GM04503 (cell line): ENCODE measurements at places on chromosomes 4 and X.

- DNase-seq: no peak
These were observed 42.3 kb upstream of the PPARGC1A start for GRCh38 chr4:23932186-23932585.

DNA sequence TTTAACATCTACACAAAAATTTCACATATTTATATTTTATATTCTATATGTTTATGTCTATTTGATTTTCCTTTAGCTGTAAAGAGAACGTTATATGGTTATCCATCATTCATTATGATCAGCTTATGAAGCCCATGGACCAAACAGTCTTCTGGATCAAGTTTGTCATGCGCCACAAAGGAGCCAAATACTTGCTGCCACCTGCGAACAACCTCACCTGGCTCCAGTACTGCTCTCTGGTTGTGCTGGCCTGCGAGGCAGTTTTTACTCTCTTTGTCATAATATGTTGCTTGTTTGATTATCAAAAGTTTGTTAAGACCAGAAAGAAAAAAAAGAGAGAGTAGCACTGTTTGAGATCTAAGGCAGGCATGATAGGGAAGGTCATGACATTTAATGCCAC, 38.2 kb downstream of the UGT2B7 start:
- no peak for DNase-seq

DNA sequence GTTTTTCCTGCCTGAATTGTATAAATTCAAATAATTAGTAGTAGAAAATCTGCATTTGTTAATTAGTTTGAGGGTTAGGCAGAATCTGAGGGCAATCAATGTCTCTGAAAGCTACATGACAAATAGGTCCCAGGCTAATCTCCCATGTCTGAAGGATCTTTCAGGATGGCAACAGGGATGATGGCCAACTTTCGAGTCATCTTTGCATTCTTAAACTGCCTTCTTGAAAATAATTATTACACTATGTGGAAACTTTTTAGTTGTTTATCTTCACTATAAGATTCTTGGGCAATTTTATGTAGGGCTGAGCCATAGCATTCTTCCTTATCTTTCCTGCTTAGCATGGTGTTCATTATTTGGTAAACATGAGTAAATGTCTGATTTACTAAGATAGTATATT, 490.3 kb upstream of the EPHA5 start:
- DNase-seq: no peak

- no peak for DNase-seq
These were observed 85.7 kb downstream of the MFAP3L start for GRCh38 chr4:169940460-169940859.

DNA sequence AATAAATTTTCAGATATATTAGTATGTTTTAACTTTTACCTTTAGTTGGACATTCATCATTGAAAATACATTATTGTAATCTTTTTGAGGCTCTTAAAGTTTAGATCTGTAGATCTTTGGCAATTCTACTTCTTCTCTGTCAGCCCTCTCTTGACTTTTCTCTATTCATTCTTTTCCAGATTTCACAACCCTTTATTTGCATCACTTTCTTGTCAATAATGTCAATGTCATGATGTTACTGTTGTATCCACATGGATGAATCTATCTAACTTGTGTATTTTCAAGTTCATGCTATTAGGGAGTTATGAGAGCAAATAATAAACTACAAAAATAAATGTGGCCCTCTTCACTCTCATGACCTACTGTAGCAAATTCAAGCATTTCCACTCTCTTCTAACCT, 23.0 kb upstream of the HPGD start:
- DNase-seq: no peak

GRCh38 chr4:110622841-110623717, at the start of gene PITX2:
TSS of gene PITX2 (minus strand) at chr4:110623077. CDS start at chr4:110622460, 617 bp downstream.
- DNase-seq: peak; percentile 82

GRCh38 chrX:96372313-96373046, 312.2 kb upstream of the DIAPH2 start:
- peak; percentile 14 for DNase-seq

GRCh38 chrX:56762220-56762619, 33.2 kb downstream of the NBDY start:
- DNase-seq: no peak

DNA sequence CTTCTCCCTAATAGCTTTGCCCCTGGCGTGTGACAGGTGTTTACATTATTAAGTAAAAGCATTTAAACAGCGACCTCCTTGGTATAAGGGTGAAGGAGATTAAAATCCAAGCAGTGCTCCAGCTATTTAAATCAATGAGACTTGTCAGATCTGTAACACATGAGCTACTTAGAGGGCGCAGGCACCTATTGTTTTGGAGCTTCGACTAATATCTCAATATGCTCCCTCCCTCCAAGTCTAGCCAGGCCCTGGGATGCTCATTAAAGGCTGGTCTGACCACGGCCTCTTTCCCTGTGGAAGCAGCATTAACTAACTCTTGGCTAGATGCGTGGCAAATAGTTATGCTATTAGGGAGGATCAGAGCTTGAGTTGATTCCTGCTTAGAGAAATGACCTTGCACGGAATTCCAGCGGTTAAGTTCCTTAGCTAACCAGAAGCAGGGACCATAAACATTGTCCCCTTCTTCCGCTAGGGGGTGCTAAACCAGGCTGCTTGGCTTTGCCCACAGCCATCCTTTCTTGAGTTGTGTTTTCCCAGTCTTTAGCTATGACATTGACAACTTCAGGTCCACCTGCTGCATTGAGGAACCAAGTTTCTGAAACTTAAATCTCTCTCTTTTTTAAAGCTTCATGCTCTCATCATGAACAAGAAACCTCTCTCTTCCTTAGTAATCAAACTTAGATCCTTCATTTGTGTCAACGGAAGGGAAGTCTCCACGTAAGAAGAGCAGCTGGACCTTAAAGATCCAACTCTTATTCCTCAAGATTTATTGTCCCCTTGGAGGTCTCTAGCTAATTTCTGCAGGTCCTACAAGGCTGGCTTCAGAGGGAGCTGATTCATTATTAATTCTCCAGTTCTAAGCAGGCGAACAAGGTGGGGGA, 80.7 kb upstream of the IGFBP7 start:
- DNase-seq: no peak

- DNase-seq: no peak
These were observed 76.2 kb downstream of the PARM1 start for GRCh38 chr4:75009138-75009537.

DNA sequence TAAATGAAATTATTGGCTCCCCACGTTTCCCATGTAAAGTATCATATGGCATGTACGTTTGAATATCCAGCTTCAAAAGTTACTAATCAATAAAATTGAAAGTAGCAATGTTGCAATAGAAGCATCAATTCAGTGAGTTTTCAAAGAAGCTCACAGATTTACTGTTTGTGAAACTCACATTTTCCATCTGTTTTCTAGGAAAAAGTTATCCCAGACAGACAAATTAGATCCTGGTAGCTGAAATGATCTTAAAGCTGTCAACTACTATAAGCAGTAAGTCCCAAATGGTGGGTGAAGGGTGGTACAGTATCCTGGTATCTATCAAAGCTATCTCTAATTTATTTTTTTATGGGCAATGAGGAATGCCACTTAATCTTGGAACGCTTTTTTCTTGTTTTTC, 60.7 kb upstream of the MXRA5 start:
- no peak for DNase-seq

- no peak for DNase-seq
These were observed 12.2 kb upstream of the EDA start for GRCh38 chrX:69603566-69604194.

GRCh38 chr4:336099-336892, 1.3 kb upstream of the ZNF141 start:
- DNase-seq: no peak

- no peak for DNase-seq
These were observed 69.0 kb downstream of the STAG2 start for GRCh38 chrX:124030520-124030919.

GRCh38 chr4:80781431-80781830, 249.1 kb upstream of the BMP3 start:
- DNase-seq: no peak

DNA sequence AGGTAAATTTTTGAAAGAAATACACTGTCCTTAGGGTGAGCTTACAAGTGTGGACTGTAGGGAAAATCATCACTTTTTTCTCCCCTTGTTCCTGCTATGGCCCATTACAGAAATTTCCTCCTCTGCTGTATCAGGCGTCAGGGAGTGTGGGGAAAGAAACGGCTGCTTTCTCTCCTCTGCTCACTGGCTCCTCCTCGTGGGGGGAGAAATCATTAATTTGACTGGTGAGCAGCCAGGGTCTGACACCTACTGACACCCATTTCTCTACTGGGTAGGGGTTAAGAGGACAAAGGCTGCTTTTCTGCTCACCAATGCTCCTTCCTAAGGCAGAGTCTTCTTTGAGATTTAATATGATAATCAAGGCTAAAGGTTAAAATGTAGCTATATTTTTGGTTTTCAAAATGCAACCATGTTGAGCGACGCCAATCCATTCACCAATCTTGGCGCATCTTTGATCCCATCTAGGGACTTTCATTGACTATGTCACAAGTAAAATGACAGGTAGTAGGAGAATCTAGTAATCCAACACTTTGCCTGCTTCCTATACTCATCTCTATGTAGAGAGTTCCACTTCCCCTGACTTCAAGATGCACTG, 25.1 kb downstream of the SETD7 start:
- no peak for DNase-seq

DNA sequence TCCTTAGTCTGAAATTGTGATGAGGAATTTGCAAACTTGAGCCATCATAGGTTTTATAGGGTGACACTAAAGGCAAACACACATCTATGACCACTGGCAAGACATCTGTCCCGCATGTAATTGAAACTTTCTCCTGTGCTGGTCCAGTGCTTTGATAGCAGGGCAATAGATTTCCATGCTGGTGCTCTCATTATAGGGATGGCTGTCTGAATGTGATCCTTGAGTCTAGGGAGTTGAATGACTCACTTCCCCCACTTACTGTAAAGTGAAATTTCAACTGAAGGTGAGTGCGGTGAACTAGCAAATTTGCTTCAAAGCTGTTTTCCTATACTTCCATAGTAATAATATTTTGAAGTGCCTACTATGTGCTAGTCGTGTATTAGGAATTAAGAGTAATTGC, 1630.0 kb downstream of the STIM2 start:
- no peak for DNase-seq

DNA sequence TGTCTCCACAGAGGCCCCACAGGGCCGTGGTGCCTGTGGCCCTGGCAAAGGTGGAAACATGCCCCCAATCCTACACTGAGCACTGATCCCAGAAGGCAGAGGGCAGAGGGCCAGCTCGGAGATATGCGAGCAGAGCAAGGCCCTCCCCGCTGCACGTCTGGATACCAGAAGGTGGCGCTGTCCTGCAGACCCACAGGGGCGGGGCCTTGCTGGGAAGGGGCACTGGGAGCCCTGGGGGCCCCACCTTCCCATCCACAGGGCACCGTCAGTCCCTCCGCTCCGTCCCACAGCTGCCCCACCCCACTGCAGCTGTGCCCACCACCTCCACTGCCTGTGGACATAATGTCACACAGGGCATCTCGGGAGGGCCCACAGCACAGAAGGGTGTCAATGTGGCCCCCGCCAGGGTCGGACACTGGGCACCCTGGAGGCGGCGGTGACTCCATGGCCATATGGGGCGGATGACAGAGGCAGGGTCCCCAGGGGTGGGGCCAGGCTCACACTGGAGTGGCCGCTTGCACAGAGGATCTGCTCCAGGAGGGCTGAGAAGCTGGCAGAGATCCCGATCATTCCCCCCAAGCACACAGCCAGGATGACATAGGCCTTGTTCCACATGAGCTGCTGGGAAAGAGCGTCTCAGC, 4.8 kb downstream of the SLC49A3 start:
- DNase-seq: no peak

DNA sequence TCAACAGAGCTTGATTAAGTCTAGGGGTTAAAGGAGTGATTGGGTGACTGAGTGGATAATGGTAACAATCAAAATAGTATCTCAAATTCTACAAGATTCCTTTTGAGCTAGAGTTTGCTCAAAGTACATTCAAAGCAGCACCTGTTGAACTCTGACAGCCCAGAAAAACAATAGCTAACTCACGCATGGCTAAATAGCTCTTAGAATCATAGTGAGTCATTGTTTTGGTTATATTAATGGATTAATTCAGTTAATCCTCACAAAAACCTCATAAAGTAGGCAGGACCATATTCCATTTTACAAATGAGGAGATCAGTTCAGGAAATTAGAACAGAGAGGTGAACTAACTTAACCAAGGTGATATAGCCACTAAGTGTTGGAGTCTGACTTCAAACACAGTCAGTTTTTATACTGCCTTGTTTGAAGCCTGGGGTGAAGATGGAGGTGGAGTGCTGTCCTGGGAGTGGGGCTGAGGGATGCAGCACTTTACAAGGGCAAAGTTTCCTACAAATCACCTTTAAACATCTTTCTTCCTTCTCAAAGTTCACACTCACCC, 35.9 kb upstream of the PPM1K start:
- DNase-seq: no peak

DNA sequence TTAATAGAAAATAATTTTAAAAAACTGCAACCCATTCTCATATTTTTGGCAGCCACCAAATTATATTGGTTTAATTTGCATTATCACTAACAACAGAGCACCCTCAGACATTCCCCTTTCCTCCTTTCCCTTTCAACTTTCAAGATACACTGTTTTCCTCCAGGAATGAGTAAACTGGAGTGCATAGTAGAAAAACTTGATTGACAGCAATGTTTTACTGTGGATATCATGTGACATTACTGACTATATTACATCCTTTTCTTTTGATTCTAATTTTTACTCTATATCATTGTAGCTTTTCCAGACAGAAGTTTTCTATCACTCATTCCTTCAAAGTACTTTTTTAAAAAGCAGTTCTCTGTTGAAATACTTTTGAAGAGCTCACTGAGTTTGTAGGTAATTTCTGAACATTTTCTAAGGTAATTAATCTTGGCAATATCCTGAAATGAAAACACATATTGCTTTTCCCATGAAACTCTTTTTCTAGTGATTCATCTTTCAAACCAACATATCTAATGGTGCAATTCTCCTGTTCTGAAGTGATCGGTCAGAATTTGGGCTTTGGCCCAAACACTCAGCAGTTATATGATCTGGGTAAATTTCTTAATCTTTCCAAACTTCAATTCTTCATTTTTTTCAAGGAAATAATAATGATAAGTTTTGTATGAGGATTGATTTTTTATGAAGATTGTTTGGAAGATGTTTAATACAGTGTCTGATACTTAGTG, 920.4 kb upstream of the EPHA5 start:
- DNase-seq: no peak

DNA sequence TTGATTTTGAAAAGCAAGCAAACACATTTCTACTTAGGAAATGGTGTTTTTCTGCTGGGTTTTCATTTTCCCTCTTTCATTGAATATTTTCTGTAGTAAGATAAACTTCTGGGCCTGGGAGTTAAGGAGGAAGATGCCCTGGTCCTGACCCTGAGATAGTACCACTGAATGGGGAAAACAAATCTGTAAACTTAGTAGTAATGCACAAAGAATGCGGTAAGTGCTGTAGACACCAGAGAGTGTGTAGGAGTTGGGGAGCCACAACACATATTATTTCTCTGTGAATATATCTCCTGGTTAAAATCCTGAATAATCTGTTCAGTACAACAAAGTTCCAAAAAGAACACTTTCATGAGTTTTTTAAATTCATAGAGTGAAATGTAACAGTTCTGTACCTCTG, 178.3 kb downstream of the MAPK10 start:
- DNase-seq: peak; percentile 16

DNA sequence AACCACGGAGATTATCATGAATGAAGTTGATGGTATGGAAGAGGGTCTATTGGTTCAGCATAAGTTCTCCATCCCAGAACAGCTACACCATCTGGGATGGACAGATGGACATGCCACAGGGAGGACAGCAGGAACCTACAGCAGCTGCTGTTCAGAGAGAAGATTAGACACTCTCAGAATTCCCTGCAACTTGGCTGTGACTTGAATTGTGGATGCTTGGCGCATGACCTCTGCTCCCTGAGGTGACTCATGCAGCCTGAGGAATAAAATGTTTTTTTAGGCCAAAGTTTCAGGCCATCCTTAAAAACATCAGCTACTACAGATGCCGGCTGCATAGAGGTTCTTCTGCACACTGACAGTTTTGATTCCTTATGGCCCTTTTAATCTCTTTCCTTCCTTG, 97.3 kb downstream of the RS1 start:
- DNase-seq: peak; percentile 16
